Posterior cingulate gyrus (tissue), 11 donors: ENCODE measurements at places on chromosomes 5 and 9.

DNA sequence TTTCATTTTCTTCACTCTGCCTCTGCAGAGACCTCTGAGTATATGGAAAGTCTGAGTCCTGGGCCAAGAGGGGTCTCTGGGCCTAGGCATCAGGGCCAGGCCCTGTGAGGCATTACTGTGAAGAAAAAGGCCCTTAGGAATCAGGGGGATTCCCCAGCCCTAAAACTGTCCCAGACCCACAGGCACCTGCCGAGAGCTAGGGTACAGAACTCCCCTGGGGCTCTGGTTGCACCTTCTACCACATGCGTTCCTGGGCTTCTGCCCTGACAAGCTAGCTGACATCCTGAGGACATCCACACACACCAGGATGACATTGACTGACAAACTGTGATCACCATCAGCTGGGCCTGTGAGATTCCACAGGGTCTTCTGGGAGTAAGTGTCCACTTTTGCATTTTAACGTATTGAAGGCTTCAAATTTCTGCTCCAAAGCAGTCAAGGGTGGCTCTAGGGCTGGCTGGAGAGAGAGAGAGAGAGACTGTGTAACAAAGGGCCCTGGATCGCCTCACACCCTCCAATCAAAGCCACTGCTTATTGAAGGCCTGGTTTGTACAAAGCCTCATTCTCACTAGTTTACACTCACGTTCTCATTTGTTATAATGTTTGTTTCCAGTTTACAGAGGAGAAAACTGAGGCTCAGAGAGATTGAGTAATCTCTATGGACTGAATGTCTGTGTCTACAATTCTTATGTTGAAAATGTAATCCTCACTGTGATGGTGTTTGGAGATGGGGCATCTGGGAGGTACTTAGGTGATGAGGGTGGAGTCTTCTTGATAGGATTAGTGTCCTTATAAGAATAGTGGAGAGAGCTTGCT lies 45.1 kb downstream of the TGFBI start:
- DNase-seq, result no peak

GRCh38 chr5:14779975-14780374 lies 91.6 kb downstream of the ANKH start:
- DNase-seq, result no peak

DNA sequence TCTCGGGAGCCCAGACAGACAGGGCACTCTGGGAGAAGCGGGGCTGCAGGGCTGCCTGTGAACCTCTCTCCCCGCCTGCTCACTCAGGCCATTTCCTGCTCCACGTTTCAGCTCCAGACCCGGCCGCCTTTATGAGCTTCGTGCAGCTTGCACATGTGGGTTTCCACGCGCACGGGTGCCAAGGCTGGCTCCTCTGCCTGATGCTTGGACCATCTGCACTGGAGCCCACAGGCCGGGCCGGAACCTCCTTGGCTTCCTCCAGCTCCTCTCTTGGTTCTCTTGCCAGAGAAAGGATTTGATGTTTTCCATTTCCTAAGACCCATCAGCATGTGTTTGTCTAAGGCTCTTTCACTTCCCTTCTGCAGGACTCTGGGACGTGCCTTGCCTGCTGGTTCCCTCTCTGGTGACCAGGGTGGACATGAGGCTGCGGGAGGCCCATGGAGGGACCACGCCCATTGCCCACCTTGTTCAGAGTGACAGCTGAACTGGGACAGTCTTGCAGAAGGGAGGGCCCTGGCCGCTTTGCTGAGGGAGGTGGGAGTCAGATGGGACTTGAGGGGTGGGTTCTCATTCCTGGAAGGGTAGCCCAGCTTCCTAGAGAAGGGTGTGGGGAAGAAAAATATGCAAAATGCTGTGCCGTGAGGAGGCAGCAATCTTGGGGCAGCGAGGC lies 23.3 kb upstream of the COL5A1 start:
- no peak for DNase-seq

GRCh38 chr9:110615498-110615897 lies 36.0 kb upstream of the SVEP1 start:
- no peak for DNase-seq
